ENCODE measurements at places on chromosomes 12 and 14.

DNA sequence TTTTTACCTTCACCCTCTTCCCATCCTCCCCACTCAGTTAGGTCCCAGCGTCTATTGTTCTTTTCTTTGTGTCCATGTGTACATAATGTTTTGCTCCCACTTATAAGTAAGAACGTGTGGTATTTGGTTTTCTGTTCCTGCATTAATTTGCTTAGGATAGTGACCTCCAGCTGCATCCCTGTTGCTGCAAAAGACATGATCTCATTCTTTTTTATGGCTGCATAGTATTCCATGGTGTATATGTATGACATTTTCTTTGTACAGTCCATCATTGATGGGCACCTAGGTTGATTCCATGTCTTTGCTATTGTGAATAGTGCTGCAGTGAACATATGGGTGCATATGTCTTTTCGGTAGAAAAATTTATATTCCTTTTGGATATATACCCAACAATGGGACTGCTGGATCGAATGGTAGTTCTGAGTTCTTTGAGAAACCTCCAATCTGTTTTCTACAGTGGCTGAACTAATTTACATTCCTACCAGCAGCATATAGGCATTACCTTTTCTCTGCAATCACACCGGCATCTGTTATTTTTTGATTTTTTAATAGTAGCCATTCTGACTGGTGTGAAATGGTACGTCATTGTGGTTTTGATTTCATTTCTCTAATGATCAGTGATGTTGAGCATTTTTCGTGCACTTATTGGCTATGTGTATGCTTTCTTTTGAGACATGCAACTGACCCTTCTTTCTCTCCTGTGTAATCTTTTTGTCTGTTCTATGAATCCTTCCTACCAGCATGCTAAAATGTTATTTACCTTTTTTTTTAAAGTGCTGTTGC, 279.7 kb upstream of the AMIGO2 start:
- no peak for DNase-seq

GRCh38 chr12:6203601-6204000, 3.4 kb downstream of the CD9 start:
- no peak for DNase-seq

DNA sequence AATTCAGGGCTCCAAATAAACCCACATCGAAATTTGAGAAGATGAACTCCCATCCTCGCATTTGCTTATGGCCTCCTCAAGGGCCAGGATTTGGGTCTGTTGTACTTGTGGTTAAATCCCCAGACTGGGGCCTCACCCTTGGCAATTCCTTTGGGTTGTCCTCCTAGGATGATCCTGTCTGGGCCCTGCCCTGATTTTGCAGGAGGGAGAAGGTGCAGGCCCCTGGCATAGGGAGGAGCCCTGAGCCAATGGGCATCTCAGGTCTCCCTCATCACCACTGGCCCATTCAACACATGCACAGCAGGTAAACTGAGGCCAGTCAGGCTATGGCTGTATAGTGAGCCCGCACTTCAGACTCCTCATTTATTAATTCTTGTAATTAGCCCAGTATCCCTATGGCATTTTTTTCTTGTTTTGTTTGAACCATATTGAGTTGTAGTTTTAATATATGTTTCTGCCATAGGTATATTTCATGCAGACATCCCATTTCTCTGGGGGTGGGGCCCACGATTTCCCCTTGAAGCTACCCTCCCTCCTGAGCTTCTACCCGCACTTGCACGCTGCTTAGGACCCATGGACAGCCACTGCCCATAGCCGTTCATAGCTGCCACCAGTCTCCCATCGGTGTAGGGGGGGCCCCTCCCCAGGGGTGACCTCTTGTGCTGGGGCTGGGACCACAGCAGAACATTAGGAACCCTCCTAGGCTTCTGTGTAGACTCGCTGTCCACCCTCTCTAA, 67.1 kb upstream of the DDX11 start:
- DNase-seq: no peak

DNA sequence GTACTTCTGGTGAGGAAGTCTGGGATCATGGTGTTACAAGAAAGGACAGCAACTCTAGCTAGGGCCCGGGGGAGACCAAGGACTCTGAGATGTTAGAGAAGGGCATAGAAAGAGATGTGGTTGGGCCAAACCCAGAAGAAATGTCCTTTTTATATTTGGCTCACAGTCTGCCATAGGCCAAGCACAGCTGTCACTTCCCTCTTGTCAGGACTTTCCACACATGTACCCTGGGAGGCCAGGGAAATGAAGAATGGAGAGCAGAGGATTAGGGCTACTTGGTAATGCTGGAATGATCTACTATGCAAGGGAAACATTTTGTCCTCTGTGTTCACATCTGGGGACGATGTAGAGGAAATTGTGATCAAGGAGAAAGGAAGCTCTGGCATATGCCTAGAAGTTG, 9.2 kb downstream of the MYO1A start:
- no peak for DNase-seq

DNA sequence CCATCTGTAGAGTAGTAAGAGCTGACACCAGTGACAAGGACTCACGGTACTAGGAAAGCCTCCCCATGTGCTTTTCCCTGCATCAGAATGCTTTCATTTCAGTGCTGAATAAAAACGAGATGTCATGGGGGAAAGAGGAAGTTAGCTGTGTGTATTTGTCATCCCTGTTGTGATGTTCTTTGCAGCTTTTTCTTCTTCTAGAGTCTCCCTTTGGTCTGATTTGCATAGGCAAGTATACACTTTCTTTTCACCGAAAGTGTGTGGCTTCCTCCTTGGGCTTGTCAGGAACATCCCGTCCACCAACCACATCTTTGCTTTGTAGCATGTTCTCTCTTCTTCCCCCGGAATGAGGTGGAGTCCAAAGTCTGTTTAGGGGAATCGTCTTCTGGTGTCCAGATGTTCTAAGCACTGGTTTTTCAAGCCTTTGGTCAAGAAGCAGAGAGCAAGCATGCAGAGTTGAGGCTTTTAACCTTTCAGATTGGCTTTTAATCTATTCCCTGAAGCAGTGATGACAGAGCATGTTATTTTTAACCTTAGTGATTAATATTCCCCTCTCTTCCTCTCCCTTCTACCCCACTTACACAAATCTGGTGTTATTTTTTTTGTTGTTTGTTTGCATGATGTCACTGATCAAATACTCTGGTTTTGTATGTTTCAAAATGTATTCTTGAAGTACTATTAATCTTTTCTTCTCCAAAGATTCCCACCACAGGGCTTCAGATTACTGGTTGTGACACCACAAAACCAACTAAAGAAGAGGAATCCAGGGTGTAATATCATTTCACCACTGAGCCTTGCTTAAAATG, 163.4 kb downstream of the SAMD4A start:
- DNase-seq: no peak

GRCh38 chr14:21525962-21526671, at the start of gene SALL2:
SALL2 (minus strand) TSS chr14:21526346; CDS start chr14:21526127, 219 bp downstream.
- no peak for DNase-seq

DNA sequence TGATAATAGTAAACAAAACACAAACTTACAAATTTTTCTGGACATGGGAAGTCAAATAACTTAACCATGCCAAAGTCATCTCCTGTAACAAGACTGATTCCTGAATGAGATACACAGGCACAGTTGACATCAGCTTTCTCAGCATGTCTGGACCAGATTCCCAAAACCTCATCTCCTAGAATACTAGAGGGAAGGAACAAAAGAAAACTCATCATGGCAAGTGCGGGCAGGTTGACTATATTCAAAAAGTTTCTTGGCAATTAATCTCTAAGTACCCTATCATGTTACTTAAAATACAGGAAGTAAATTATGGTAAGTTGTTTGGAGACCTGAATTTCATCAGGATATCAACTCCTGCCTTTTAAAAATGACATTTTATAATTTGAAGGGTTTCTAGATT, 53.9 kb downstream of the ZC3H14 start:
- no peak for DNase-seq

GRCh38 chr14:32588448-32589320, 259.6 kb downstream of the AKAP6 start:
- DNase-seq: peak; percentile 22

DNA sequence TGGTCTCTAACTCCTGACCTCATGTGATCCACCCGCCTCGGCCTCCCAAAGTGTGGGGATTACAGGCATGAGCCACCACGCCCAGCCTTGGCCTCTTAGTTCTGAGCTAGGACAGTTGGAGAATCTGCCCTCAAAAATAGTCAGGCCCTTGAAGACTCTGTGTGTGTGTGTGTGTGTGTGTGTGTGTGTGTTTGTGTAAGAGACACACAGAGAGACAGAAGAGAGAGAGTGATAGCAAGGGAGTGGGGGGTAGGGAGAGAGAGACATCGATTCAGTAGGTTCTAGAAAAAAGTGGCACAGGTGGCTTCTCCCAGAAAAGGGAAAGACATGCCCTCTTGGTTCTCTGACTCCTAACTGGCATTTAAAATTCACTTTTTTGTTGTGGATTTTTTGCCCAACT, 5.4 kb downstream of the HNF1A start:
- DNase-seq: no peak

DNA sequence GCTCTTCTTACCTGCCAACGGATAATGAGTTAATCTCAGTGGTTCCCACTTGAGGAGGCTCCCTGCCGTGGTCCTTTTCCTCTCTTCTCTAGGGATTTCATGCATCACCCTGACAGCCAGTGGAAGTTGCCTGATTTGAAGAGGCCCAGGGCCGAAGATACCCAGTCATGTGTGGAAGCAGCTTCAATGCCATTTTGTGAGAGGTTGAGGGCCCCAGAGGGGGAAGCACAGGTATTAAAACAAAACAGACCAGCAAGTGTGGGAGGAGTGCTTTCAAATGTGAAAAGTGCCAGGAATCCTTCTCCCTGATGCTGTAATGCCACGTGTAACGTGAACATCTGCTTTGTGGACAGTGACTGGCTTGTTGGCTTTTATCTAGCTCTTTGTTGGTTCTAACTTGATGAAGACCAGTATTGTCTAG, 1.5 kb downstream of the TCP11L2 start:
- DNase-seq: no peak

GRCh38 chr14:97033556-97034081, 236.4 kb downstream of the VRK1 start:
- DNase-seq: no peak

GRCh38 chr12:95620171-95620570, 68.9 kb upstream of the USP44 start:
- no peak for DNase-seq

- no peak for DNase-seq
Observed at GRCh38 chr14:40058901-40059897, 627.0 kb upstream of the FBXO33 start.

GRCh38 chr12:43826681-43827080, 9.2 kb upstream of the TMEM117 start:
- DNase-seq: no peak

Measured in glomerular endothelial cell (primary cell).